ENCODE measurements at places on chromosomes 16 and 17.

DNA sequence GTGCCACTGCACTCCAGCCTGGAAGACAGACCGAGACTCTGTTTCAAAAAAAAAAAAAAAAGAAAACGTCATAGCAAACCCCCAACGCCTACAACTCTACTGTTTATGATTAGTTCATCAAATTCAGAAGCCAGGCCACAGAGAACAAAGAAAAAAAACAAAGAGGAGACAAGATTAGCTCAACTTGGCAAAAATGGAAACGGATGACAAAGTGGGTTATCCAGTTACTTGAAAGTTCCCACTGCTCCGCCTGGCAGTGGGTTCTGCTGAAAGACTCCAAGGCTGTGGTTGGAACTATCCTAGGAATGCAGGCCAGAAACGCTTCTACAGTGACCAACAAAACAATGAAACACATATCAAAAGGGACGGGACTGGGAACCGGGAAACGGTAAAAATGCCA lies 53.1 kb downstream of the MRM3 start:
- peak; percentile 93 for DNase-seq

GRCh38 chr16:1458977-1459341 lies 14.6 kb upstream of the CCDC154 start:
- no peak for DNase-seq

GRCh38 chr16:62254372-62254771 lies 218.1 kb upstream of the CDH8 start:
- DNase-seq, result no peak

- no peak for DNase-seq
Observed at GRCh38 chr16:89973654-89974335, 25.2 kb downstream of the DEF8 start.

DNA sequence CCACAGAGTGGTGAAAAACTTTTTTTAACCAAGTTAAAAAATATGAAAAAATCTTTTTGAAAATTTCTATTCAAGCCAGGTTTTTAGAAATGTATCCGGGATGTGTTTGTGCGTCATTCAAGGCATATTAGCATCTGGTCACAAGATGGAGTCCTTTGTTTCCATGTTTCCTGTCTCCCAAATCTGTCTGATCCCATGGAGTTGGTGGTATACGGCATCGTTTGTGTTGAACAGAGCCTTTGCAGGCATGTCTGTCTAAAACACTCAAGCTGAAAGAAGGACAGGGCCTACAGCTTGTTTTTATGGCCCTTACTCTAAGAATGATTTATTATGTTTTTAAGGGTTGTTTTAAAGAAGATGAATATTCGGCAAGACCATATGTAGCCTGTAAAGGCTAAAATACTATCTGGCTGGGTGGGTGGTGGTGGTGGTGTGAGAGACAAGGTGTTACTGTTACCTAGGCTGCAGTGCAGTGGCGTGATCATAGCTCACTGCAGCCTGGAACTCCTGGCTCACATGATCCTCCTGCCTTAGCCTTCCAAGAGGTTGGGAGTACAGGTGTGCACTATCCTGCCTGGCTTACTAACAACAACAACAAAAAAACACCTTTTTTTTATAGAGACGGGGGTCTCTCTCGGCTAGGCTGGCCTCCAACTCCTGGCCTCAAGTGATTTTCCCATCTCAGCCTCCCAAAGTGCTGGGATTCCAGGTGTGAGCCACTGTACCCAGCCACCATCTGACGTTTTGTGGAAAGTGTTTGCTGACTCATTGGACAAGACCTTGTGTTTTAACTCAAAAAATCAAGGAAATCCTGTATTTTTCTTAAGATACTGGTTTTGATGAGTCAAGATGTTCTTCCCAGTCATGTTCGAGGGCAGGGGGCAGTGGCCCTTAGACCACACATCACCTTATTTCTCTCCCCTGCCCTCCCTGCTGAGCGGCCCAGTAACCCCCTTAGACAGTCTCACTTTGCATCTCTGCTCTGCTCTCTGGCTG lies 52.2 kb downstream of the NDE1 start:
- DNase-seq, result peak; percentile 14

DNA sequence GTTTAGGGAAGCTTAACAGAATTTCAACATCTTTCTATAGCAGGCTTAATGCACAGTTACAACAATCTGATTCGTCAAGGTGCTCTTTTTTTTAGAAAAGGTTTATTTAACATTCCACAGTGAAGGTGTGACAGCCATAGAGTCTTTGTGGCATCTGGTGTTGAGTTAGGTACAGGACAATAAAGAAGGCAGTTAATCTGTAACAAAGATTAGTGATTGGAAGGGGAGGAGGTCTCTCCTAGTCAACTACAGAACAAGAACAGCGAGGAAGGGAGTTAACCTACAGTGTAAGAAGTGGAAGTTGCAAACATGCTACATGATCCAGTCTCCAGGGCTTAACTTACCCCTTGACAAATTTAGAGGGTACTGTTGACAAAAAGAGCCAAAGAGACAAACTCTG lies 3.0 kb upstream of the ZDHHC7 start:
- no peak for DNase-seq

GRCh38 chr17:7219812-7220592 lies at the start of the genes ACADVL and DLG4:
Gene ACADVL, plus strand, starts transcription at chr17:7219938. Its CDS starts 47 bp downstream, at chr17:7219985.
Gene DLG4, minus strand, starts transcription at chr17:7219836.
- peak; percentile 81 for DNase-seq
